ENCODE measurements at places on chromosomes 7 and 10.

DNA sequence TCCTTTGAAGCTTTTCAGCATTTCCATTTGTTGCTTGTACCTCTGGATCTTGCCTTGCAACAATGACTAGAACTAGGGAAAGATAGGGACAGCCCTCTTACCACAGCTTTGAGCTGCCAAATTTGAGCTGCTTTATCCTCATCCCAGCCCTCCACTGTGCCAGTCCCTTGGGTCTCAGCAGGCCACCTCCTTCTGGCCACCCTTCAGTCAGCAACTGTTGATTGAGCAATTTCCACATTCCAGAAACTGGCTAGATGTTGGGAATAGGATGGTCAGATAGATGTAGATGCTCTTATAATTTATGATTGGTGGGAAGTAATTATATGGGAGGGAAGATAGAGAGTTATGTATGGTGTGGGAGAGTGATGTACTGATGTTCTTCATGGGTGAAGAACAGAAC, 100.1 kb downstream of the ST7 start:
- no peak for DNase-seq

GRCh38 chr10:25047591-25048301, 31.3 kb downstream of the THNSL1 start:
- DNase-seq: no peak

DNA sequence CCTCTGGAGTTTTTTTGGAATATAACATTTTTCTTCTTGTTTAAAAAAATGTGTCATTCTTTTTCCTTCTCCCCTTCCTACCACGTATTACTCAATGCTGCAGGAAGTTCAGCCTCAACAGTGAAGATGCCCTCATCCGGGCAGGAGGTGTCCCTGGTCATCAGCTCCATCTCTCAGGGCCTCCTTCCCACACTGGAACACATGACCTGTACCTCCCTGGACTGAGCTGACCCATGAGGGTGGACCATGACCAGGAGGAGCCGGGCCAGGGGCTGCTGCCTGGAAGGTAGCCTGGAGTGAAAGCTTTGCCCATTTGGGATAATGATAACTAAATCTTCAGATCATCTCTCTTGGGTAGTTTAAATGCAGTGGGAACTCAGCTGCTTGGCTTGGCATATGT, 316.5 kb upstream of the ZMIZ1 start:
- DNase-seq: no peak

DNA sequence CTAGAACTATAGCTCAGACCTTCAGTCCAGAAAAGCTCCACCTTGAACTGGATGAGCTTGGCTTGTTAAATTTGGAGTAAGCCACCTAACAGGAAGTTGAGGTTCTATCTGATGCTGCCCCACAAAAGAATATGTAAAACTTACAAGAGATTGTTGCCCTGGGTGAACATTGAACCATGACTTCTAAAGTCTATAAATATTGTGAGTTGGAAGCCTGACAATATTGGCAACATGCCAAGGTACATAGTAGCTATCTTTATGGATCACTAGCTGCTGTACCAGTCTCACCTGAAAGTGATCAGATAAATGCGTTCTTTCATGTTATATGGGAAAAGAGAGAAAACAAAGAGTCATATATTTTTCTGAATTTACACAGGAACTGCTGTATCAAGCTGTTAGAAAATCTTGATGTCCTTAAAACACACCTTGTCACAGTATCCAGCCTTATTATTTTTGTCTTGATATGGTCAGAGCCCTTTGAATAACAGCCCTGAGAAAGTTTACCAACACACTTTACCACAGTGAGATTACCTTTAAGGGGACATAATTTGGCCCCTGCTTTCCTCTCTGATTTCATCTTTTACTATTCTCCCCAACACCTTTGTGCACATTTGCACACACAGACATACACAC, 92.0 kb downstream of the LSMEM1 start:
- DNase-seq: no peak

DNA sequence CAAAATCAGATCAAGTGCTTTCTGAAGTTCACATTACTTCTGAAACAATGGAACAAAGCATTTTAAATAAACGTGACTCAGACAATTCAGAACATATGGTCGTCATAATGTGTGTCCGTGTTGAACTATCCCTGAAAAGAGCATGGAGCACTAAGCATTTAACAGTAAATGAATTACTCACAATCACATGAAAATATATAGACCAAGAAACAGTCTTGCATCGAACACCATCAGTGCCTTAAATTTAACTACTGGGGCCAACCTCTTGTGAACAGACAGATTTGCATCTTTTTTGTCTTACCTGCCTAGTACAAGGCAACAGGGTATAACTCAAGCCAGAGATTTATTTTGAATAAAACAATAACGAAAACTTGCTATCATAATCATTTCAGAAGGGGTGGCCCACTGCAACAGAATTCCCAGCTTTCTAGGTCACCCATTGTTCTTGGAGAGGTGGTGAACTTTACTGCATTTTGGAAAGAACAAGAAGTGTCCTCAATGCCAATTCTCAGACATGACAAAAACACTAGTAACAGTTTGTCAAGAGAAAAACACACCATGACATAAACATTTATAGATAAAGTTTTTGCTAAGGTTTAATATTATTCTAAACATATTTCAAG, 293.5 kb downstream of the SFMBT2 start:
- no peak for DNase-seq

GRCh38 chr7:121697731-121698316, 175.1 kb upstream of the PTPRZ1 start:
- no peak for DNase-seq

DNA sequence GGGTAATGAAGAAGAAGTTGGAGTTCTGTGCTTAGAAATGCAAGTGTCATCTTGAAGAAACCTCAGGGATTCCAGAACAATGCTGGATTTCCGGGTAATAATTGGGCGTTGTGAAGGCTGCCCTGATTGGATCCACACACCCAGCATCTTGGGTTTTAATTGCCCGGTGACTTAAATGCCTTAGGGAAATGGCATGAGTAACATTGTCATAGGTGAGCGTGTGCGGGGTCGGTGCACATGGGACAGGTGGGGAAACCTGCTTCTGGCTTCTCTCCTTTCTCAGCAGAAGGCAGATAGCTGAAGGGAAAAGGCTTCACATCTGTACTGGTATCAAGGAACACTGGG, 15.2 kb upstream of the CAMK1D start:
- DNase-seq: no peak

GRCh38 chr7:11726001-11726793, 105.8 kb downstream of the THSD7A start:
- no peak for DNase-seq

DNA sequence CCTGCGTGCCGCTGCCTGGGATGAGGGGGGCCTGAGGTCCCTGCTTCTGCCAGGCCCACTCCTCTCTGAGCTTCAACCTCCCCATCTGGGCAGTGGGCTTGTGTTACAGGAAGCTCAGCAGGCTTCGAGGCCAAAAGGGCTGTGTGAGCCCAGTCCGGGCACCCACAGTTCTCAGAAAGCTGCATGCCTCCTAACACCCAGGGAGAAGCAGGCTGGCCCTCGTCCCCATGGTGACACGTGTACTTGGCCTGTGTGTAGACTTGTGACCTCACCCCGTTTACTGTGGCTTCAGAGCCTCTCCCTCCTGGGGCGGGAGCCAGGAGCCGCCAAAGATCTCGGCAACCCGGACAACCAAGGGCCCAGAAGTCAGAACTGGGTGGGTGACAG, 2.2 kb upstream of the GRIFIN start:
- DNase-seq: no peak

- no peak for DNase-seq
These were observed 5.0 kb downstream of the MOGAT3 start for GRCh38 chr7:101195884-101196283.

DNA sequence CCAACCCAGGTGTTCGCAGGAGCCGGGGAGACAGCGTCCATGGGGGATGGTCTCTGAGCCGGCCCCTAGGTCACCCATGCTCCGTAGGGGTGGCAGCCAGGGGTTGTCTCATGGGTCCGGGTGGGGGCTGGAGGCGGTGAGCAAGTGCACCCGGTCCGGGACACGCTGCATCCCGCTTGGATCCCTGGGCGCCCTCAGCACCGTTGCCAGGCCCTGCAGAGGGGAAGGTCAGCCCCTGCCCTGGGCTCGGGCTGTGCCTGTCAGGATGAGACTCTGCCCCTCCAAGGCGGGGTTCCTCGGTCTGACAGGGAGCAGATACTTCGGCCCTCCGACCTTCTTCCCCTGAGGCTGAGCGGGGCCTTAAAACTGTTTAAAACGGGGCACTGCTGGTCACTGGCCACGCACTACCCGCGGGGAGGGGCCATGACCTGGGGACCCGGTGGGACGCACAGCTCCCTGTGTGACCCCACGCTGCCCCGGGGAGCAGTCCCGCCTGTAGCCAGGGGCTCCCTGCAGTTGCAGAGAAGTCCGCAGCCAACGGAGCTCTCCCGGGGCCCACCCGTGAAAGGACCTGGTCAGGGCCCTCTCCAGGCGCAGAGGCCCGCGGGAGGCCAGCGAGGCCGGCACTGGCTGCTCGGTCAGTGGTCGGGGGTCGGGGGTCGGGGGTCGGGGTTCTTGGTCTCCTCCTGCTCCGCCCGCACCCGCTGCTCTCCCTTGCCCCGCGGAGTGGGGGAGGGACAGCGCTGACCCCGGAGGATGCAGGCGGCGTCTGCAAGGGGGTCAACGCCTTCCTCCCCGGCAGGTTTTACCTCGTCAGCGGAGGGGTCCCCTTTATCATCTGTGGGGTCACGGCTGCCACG, 33.4 kb upstream of the KNDC1 start:
- DNase-seq: no peak

- no peak for DNase-seq
These were observed 4.2 kb upstream of the KCP start for GRCh38 chr7:128914566-128915151.

- no peak for DNase-seq
These were observed 98.7 kb upstream of the MBL2 start for GRCh38 chr10:52871191-52871843.

GRCh38 chr7:7265081-7266075, 83.0 kb downstream of the C1GALT1 start:
- DNase-seq: no peak

- DNase-seq: no peak
These were observed 110.5 kb downstream of the FANK1 start for GRCh38 chr10:126006906-126007305.

DNA sequence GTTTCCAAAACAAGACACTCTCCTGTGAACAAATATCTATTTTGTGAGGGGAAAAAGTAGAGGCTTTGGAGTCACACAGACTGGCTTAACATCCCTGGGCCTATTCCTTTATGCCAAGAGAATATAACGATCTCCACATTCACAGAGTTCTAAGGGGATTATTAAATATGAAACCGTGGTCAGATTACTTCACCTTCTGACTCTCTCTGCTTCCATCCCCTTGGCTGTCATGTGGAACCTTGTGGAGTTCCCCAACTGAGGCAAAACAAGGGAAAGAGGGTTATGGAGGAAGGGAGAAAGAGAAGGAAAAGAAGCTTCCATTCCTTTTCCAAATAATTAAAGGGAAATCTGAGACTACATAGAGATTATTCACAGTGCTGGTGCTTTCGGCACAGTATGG, 55.5 kb upstream of the ATP6V0A4 start:
- no peak for DNase-seq
